Activated naive CD8-positive, alpha-beta T cell treated with anti-CD3 and anti-CD28 coated beads, Interleukin-2, amount 10 ng/mL, durations not matched to agents 7 days and 5 days (primary cell): ENCODE measurements at places on chromosomes 16 and 17. TPM values are rescaled to one million over a fixed set of nuclear protein-coding genes. Genes with fewer than 3 reads are reported as not detected.

- DNase-seq, result no peak
- H3K4me3 ChIP-seq, result no peak overlapping the region
- H3K36me3 ChIP-seq, result peaks cover 6% of the 10 kb centered on the region
- H3K4me1 ChIP-seq, result peaks cover 5% of the 10 kb centered on the region
- H3K27me3 ChIP-seq, result no peaks in the 10 kb centered on the region
- H3K27ac ChIP-seq, result no peak overlapping the region
These were observed 19.1 kb downstream of the LIG3 start for GRCh38 chr17:34999456-34999855.

- H3K4me1 ChIP-seq, result peaks cover 36% of the 10 kb centered on the region
- no peak overlapping the region for H3K4me3 ChIP-seq
- peaks cover 5% of the 10 kb centered on the region for H3K27me3 ChIP-seq
- H3K36me3 ChIP-seq, result peaks cover 3% of the 10 kb centered on the region
- H3K27ac ChIP-seq, result no peak overlapping the region
These were observed 2.5 kb upstream of the MT1X start for GRCh38 chr16:56679818-56680217.

DNA sequence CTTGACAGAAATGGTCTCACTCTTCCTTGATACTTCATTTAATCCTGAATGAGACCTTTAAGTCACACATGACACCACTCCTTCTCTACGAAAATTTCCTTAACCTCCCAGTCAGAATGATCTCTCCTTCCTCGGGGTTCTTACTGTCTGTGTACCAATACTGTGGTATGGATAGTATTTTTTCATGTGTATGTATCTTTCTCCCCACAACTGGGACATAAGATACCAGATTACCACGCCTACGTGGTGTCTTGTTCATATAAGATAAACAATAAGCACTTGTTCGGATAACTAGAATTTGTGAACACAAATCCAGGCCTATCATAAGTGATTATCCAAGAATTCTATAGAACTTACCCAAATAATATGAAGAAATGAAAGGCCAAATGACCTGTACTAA, 11.3 kb downstream of the NUP88 start:
- no peak overlapping the region for H3K27ac ChIP-seq
- no peak overlapping the region for H3K4me3 ChIP-seq

SOST gene
- not detected for total RNA-seq

DNA sequence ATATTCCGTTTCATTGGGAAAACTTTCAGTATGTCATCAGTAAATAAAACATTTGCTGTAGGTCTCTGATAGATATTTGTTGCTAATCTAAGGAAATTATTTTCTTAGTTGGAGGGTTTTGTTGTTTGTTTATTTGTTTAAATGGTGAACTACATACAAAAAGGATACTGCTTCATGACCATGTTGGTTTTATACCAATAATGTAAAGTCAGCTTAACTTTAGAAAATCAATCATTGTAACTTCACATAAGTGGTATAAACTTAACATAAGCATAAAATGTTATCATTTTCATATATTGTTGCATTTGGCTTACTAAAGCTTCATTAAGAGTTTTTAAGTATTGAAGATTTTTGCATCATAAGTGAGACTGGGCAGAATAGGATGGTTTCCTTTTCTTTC, 57.9 kb downstream of the NSRP1 start:
- H3K36me3 ChIP-seq, result peaks cover 21% of the 10 kb centered on the region
- peaks cover 18% of the 10 kb centered on the region for H3K4me1 ChIP-seq
- no peak overlapping the region for H3K4me3 ChIP-seq

DNA sequence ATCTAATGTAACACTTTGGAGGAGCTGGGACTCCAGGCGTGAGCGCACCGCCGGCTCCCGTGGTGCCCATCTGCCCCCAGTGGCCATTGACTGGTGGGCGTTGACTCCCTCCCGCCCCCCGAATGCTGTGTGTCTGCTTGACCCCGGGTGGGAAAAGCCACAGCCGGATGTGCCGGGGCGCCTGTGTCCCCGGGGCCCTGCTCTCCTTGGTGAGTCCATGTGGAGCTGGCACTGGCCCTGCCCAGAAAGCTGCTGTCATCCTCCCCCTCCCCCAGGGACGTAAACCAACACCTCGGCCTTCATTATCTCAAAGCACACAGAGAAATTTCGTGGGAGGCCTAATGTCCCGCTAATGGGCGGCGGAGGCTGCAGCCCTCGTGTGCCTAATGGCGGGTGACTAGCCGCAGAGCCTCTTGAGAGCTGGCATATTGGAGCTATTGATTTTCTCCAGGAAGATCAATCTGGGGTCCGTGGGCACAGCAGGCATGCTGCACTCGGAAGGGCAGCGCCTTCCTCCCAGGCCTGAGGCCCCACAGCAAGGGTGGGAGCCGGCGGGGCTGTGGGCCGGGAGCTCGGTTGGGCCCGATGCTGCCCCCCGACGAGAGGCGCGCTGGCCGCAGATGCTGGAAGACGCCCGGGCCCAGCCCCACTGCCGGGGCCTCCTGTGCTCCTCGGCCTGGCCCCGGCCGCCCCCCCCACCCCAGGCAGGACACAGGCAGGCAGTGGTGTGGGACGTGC, 4.0 kb upstream of the PERCC1 start:
- H3K36me3 ChIP-seq, result no peaks in the 10 kb centered on the region
- no peaks in the 10 kb centered on the region for H3K27me3 ChIP-seq

GRCh38 chr17:44122816-44123355, 555 bp downstream of the HDAC5 start:
- peak overlapping the region; percentile 94 for H3K4me3 ChIP-seq
- H3K36me3 ChIP-seq, result no peaks in the 10 kb centered on the region

ARL5C gene
- total RNA-seq, result 0.11 TPM

- no peak for DNase-seq
- H3K4me1 ChIP-seq, result no peaks in the 10 kb centered on the region
- no peak overlapping the region for H3K27ac ChIP-seq
- no peaks in the 10 kb centered on the region for H3K27me3 ChIP-seq
- no peak overlapping the region for H3K4me3 ChIP-seq
- H3K36me3 ChIP-seq, result no peaks in the 10 kb centered on the region
These were observed 725.7 kb upstream of the GOT2 start for GRCh38 chr16:59459806-59460205.
